Stimulated activated CD8-positive, alpha-beta memory T cell treated with anti-CD3 and anti-CD28 coated beads, Interleukin-2, amount 100 ng/mL, for 1 hour (primary cell): ENCODE measurements at places on chromosomes 5 and 9.

DNA sequence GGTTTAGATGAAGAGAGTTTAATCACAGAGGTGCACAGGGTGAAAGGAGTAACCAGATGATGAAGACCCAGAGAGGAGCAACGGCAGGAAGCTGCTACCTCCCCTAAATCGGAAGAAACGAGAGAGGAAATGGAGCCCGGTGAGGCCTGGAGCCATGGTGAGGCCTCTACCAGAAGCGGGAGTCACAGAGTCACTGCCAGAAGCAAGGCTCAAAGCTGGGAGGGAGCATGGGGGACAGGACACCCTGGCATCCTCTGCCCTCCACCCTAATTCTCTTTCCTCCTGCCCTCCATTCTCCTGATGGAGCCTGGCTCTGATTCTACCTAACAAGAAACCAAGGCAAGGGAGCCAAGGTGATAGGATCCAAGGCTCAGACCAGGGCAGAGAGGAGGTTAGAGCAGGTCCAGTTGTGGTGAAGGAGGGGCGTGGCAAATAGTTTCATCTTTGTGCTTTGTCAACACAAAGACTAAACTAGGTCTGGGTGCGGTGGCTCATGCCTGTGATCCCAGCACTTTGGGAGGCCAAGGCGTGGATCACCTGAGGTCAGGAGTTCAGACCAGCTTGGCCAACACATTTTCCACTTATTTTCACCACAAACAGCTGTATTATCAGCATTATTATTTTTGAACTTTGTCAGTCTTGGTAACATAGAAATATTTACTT, 134.4 kb upstream of the RAI14 start:
- no peak for DNase-seq

DNA sequence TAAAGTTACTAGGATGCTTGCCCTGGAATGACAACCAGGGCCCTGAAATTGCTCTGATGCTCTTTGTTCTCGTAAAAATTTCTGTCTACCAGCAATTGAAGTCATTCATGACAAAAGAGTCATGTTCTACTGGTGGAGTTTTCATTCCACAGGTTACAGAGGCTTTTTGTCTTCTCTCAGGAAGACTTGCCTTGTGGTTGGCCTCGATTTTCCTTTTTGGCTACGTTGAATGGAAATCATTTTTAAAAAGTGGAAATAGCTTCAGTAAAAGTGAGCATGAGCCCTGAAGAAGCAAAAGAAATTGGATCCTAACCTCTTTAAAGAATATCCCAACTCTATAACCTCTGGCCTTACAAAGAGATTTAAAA, 255.2 kb downstream of the AOPEP start:
- no peak for DNase-seq

DNA sequence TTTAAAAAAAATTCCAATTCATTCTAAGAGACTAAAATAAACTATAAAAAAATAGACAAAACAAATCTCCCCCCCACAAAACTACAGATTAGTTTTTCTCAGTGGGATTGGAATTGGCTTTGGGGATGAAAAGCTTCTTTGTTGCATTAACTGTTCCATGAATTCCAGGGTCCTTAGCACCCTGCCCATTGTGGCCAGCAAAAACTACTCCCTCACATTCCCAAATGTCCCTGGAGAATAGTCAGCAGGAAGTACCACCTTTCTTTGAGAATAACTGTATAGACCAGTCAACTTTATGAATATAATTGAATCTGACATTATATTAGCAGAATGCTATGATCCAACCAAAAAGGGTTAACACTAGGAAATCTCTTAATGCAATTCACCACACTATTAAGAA, 147.9 kb downstream of the LPAR1 start:
- DNase-seq, result no peak

DNA sequence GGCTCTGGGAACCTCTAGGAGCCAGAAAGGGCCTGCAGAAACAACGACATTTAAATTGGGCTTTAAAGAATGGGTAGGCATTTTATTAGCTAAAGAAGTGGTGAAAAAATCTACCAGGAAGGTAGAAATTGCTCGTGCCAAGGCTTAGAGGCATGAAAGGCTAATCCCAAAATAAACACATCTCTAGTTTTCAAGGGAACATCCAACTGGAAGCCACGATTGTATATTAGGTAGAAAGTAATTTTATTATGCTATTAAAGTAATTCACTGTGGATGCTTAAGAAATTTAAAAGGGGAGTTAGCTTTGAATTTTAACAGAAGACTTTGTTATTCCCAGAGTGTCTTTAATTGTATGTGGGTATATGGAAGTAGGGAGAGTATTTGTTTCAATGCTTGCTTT, 17.5 kb upstream of the CNTLN start:
- DNase-seq, result no peak

DNA sequence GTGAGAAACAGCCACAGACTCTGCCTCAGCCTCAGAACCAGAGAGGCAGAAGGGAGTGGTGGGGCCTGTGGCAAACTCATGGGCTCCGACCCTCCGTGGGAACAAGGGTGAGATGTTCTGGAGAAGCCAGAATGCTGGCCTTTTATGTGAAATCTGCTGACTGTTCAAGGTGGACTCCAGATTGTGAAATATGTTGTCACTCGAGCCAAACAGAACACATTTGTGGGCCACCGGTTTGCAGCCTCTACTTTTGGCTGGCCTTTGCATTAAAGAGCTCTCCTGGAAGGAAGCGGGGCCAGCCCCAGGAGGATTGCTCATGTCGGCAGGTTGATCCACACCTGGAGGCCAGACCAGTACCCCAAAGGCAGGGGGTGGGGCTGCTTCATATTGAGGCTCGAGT, 62.4 kb downstream of the ERGIC1 start:
- no peak for DNase-seq

DNA sequence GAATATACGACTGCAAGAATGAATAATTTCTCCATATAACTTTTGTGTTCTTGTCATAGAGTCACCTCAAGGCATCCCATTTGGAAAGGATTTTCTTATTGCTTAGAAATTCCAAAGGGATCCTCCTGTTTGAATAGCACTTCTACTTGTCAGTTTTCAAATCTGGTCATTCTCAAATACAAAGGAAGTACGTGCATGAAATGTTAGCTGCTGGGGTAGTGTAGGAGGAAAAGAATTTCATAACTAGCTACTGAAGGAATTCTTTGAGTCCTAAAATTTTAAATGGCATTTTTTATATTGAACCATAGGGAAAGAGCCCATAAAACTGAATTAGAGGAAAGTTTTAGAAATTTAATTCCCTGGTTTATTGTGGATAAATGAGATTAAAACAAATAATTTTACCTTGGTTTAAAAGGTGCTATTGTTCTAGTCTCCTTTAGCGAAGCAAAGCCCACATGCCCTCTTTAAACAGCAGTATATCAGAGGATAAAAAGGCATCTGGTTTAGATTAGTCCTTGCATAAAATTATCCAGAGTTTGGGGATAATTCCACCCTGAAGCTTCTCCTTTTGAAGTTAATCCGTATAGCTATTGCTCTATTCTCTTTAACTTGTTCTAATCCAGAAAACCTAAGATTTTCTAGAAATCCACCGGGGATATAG, 2.0 kb upstream of the MPDZ start:
- DNase-seq, result no peak

- DNase-seq, result no peak
These were observed 125.3 kb upstream of the SLC44A1 start for GRCh38 chr9:105119156-105119555.
